ENCODE measurements at places on chromosomes 13 and 19. TPM values are rescaled to one million over a fixed set of nuclear protein-coding genes. Genes with fewer than 3 reads are reported as not detected.
A peak's percentile ranks its signal among the peaks of the same experiment; 100 is the strongest.

DNA sequence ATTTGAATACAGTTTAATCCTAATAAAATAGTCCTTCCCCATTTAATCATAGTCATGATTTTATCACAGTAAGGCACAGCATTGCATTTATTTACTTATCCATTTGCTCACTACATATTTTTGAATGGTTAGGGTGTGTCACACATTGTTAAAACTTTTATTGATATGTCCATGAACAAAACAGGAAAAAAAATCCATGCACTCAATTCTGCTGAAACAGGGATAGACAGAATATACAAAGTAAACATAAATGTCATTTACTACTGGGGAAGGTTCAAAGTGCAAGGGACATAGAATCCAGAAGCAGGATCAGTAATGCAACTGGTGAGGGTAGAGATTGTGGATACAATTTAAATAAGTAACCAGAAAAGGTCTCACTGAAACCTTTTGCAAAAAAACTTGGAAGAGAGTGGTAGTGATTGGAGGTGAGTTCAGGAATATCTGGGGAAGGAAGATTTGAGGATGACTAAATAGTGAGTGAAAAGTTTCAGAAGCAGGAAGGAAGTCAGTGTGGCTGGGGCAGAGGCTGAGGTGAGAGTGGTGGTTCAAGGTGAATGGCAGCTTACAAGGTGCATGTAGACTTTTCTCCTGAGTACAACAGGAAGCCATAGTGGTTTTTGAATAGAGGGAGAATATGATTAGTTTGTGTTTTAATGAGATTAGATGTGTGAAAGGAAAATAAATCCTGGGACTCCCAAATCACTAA, 387.2 kb upstream of the ATXN8OS start:
- DNase-seq: no peak

GRCh38 chr13:95444006-95444730, 108.4 kb upstream of the CLDN10 start:
- no peak for DNase-seq

DNA sequence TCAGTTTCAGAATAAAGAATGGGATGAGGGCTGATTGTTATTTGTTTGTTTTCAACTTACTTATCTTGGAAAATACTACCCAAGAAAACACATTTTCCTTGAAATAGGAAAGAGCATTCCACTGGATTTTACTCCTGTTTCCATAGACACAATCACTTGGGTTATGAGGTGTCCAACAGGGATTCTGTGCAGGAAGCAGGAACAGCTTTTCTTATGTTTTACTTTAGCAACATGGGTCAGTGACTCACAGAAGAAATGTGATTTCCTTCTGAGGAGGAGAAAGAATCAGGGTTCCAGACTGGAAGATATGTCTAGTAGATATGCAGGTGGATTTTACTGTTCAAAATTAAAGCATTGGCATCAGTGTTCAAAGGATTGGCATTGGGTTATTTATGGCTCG, 180.8 kb upstream of the GPC6 start:
- no peak for DNase-seq

DNA sequence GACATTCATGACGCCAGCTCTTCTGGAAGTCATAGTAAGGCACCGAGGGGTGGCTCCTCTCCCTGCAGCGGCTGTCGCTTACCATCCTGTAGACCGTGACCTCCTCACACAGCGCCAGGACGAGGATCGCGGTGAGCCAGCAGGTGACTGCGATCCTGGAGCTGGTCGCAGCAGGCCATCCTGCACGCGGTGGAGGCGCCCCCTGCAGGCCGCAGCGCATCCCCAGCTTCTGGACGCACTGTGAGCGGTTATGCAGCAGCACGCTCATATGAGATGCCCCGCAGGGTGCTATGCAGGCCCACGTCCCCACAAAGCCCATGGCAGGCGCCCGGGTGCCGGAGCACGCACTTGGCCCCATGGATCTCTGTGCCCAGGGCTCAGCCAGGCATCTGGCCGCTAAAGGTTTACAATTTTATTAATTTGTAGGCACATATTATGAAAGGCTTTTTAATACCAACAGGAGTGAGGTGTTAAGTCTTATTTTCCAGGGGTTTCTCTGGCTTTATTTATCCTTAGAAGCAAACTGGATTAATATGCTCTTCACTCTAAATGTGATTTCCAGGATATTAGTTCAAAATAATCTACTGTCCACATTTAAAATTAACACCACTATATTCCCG, 35.6 kb upstream of the PSPC1 start:
- DNase-seq: no peak

CGB1 gene
- total RNA-seq: not detected

CEACAM20 gene
- not detected for total RNA-seq

GRCh38 chr19:49845414-49845813, 5.5 kb upstream of the PTOV1 start:
- no peak for DNase-seq

DNA sequence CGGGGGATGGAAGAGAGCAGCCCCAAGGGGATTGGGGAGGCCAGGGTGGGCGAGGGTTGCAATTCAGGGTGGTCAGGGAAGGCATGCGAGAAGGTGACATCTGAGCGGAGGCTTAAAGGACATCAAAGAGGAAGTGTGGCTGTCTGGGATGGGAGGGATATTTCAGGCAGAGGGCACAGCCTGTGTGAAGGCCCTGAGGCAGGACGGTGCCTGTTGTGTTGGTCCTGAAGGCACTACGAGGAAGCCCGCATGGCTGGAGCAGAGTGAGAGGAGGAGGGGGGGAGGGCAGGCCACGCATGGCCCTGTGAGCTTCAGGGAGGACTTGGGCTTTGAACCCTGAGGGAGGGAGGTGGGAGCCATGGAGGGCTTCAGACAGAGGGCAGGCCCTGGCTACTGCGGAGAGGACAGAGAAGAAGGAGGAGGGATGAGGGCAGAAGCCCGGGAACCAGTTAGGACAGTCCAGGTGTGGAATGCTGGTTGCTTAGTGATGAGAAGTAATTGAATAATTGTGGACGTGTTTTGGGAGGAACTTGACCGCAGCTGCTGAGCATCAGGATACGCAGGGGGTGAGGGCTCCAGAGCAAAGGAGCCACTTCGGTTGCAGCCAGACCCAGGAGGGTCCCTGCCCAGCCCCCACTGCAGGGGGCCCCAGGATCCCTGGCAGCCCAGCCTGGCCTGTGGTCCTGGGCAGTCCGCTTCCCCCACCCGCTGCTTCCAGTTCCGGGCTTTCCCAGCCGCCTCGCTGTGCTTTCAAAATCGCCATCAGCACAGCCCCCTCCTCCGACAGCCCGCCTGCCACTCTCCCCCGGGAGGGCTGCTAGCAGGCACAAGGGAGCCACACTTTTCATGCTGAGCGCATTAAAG, 6.2 kb downstream of the TLE6 start:
- peak; percentile 73 for DNase-seq

DNA sequence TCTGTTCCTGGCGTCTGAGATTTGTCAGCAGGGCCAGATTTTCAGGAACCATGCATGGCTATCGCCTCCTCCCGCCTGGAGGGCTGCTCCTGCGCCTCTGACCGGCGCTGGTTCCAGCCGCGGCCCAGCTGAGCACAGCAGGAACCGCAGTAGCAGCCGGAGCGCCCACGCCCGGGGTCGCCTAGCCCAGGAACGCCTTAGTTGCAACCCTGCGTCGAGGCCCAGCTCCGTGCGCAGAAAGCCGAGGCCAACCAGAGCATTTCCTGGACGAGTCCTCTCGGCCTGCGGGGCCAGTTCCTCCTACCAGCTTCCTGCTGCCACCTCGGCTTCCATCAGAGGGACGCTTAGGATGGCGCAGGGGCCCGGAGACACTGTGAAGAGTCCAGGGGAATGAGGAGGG, 74.9 kb downstream of the ZNF492 start:
- DNase-seq: no peak

DNA sequence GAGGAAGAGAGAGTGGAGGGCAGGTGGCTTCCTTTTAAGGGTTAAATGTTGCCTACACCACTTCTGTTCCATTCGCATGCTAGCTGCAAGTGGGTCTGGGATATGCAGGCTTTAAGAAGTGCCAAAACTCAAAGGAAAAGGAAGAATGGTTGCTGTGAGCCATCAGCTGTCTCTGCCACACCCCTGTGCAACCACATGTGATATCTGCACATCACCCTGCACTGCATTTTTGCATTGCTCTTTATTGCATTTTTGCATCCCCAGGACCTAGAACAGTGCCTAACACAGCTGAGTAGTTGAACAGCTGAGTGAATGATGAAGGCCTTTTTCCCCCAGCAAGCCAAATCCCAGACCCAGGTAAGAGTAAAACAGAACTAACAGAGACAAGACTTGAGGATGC, 136.1 kb downstream of the ZIC5 start:
- DNase-seq: no peak

Measured in frontal cortex (tissue), 4 donors.